Type B pancreatic cell (in vitro differentiated cells): ENCODE measurements at places on chromosomes 7 and 10.

DNA sequence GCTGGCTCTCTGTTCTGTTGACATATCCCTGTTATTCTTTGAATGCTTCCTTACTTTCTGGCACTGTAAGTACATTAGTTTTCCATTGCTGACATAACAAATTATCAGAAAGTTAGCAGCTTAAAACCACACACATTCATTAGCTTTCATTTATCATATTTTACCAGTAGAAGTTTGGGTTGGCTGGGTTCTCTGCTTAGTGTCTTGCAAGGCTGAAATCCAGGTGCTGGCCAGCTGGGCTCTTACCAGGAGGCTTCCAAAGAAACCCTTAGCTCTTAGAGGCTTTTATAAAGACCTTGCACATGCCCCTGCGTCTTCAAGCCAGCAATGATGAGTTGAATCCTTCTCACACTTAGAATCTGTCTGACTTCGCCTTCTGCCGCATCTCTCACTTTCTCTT is 160.6 kb downstream of the MLLT10 start:
- DNase-seq = no peak

GRCh38 chr10:76211691-76212090 is 780.3 kb downstream of the LRMDA start:
- DNase-seq = no peak

- DNase-seq = no peak
Observed at GRCh38 chr7:96085953-96086352, 235.9 kb downstream of the SLC25A13 start.

GRCh38 chr10:22338931-22339330 is 6.4 kb upstream of the SPAG6 start:
- no peak for DNase-seq

DNA sequence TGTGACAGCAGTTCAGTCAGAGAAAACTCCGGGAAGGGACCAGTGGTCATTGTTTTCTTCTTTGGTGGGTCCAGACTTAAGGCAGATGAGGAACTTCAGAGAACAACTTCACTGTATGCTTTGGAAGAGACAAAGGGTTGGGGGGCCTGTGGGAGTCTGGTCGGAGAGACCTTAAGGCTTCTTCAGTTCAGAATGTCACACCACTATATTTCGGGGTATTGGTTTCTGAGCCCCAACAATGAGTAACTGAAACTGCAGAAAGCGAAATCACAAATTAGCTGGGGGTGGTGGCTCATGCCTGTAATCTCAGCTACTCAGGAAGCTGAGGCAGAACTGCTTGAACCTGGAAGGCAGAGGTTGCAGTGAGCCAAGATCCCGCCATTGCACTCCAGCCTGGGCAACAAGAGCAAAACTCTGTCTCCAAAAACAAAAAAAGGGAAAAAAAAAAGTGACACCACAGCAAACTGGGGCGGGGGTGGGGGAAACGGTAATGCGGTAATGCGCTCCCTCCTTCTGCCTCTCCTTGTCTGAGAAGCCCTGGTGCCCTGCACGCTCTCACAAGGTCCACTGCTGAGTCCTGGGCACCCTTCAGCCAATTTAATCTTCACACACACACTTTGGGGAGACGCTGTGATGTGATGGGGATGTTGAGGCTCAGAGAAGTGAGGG is 2.2 kb upstream of the ADIRF start:
- DNase-seq = no peak
